ENCODE measurements at places on chromosomes 2 and 18.

DNA sequence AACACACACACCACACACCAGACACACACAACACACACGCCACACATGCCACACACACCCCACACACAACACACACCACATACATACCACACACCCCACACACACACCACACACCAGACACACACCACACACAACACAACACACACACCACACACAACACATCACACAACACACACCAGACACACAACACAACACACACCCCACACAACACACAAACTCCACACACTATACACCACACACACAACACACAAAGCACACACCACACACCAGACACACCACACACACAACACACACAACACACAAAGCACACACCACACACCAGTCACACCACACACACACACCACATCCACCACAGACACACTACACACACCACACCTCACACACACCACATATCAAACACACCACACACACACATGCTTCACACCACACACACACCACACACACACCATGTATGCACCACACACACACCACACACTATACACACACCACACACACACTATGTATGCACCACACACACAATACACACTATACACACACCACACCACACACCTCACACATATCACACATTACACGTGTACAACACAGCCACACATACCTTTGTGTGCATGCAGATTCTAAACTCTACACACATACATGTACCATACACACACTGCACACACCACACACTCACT lies 72.2 kb downstream of the TMEM18 start:
- DNase-seq = no peak

DNA sequence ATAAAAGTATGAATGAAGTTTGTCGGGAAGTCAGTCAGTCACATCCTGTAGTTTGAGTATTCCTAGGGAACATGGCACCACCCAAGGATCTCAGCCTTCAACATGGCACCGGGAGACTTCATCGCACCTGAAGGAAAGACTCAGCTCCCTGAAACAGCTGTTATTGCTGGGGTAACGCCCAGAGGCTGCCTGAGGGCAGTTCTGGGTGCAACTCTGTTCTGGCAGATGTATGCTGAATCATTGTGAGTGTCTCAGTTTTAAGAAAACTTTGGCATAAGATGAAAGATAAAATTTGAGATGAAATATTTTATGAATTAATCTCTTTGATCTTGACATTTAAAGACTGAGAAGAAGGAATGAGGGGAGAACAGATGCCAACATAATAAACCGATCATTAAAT lies 49.9 kb upstream of the SERPINB2 start:
- DNase-seq = no peak

DNA sequence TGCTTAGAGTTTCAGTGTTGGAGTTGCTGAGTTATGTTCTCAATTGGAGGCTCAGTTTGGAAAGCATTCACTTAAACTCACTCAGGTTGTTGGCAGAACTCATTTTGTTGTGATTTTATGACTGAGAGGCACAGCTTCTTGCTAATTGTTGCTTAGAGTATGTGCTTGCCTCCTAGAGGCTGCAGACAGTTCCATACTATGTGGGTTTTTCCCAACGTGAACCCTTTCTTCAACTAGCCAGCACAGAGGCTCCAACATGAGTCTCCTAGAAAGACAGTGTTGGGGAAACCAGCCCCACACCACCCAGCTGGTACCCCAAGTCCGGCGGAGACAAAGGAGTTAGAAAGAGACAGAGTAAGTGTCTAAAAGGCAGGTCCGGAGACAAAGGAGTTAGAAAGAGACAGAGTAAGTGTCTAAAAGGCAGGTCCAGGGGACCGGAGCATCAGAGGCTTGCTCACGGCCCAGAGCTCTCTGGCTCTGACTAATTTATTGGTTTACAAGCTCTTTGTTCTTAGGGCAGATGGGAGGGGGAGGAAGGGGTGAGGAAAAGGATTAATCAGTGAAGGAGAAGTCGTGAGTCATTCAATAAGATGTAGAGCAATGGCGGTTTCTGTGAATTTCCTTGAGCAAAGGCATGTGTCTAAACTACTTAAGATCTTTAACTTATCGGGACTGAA lies 999.7 kb upstream of the LRRTM1 start:
- DNase-seq = no peak

- DNase-seq = no peak
Measured at GRCh38 chr2:62573936-62574335, 67.9 kb upstream of the TMEM17 start.

- no peak for DNase-seq
Measured at GRCh38 chr2:233244818-233245217, 6.7 kb upstream of the ATG16L1 start.

DNA sequence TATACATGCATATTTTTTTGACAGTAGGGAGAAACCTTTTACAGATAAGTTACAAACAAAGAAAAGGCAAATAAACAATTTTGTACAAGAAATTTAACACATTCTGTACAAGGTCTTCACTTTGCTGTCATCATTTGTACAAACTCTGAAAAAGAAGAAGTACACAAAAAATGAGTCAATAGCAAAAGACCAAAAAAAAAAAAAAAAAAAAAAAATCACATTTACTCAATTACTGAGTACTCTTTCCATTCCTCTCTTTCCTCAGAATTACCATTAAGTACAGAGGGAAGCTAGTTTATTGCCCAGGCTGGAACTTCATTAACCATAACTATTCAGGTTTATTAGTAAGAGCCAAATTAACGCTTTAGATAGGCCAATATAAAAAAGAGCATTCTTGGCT lies 5.6 kb upstream of the STPG4 start:
- DNase-seq = no peak

DNA sequence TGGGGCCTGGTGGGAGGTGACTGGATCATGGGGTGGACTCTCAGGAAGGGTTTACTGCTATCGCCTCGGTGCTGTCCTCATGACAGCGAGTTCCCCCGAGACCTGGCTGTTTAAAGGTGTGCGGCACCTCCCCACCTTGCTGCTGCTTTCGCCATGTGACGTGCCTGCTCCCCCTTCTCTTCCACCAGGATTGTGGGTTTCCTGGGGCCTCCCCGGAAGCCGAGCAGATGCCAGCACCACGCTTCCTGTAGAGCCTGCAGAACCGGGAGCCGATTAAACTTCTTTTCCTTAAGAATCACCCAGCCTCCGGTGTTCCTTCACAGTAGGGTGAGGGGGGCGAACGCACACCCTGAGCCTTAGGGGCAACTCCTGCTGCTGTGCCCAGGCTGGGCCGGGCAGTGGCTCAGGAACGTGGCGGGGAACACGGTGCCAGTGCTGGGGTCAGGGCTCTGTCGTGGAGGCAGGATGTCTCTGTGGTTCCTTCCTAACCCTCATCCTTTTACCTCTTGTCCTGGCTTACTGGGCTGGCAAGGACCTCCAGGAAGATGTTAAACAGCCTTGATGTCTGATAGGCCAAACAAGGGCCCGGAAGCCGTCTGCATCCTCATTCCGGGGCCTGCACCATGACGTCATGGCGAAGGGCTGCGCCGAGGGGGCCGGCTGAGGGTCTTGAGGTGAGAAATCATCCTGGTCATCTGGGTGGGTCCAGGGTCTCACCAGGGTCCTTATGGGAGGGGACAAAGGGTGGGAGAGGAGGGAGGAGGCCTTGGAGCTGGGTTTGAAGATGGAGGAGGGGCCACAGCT lies 12.7 kb downstream of the NEU4 start:
- DNase-seq = no peak

DNA sequence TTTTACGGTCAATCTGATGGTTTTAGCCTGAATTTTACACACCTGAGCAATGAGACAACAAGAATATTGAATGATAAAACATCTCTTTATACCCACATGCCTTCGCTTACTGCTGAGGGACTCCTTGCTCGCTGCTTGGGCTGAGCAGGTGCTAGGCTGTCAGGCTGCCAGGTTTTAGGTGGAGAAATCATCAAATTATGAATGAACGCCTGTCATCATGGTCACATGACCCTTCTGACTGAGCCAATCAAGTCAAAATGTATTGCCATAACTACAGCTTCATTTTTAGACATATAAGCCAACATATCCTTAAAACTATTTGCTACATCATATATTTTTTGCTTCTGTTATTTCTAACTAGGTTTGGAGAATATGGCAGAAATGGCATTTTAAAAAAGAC lies 274.0 kb downstream of the LNPK start:
- no peak for DNase-seq

GRCh38 chr2:146370826-146371225 lies 1474.0 kb upstream of the ACVR2A start:
- DNase-seq = no peak

DNA sequence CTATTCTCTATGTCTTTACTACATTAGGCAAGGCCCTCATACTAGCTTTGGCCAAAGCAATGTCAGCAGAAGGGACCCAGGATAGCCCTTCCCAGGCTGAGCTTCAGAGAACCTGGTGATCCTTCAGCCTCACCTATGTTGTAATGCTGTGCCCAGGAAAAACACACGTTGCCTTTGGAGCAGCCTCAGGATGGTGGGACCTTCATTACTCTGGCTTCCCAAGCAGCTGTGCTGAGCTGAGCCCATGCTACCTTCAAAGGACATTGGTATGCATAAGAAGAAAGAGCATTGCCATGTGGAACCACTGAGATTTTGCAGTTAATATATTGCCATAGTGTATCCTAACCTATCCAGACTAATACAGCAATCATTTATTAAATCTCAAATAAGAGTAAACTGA lies 756.4 kb upstream of the ID2 start:
- DNase-seq = no peak

GRCh38 chr2:30361751-30362394 lies 85.2 kb upstream of the LCLAT1 start:
- no peak for DNase-seq

DNA sequence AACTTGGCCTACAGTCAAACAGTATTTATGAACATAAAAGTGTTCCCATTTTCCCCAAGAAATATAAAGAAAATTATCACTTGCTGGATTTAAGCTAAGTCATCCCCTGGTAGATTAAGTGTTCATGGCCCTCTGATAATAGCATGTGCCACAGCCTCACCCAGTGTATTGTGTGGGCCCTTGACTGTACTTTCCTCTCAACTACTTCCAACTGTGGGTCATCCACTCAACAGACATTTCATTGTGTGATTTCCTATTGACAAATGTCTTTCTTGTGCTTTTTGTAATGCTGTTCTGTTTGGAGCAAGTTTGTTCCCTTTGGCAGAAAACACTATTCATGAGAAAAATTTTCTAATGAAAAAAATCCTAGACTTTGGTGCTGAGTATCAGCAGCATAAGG lies 48.4 kb upstream of the TMEM17 start:
- no peak for DNase-seq

DNA sequence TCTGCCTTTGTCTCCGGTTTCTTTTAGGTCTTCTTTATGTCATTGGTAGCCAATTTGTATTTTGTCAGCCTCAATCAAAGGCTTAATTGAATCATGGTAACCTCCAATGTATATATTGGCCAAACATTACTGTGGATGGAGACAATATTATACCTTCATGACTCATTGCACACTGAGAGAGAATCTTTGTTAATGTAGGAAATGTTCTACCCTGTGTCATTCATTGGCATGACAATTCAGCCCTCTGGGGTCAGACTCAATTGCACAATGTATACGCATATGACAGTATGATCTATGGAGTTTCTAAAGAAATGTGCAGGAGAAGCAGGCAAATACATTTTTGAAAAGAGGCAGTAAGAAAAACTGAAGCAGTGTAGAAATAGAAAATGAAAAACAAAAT lies 162.6 kb downstream of the PDE11A start:
- DNase-seq = no peak

- no peak for DNase-seq
Measured at GRCh38 chr2:188931361-188931760, 42.8 kb upstream of the COL3A1 start.

GRCh38 chr2:168466834-168467565 lies 10.9 kb downstream of the CERS6 start:
- no peak for DNase-seq

- no peak for DNase-seq
Measured at GRCh38 chr2:208978946-208979345, 444.9 kb upstream of the MAP2 start.

DNA sequence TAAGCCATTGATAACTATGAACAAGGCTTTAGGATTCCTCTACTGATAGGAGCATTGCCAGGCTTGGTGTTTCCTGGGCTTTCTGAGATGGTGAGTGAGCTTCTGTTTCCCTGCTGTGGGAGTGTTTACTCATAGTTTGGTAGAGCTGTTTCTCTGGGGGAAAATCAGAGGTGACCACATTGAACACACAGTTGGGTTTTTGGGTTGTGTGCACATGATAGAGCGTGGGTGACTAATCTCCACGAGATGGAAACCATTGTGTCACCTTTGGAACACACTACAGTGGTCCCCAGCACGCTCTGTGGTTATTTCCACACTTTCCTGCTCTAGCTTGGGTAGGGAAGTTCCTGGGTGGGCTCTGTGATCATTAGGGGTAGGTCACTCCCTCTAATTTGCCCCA lies 5.4 kb downstream of the IL1R1 start:
- DNase-seq = peak; percentile 13

DNA sequence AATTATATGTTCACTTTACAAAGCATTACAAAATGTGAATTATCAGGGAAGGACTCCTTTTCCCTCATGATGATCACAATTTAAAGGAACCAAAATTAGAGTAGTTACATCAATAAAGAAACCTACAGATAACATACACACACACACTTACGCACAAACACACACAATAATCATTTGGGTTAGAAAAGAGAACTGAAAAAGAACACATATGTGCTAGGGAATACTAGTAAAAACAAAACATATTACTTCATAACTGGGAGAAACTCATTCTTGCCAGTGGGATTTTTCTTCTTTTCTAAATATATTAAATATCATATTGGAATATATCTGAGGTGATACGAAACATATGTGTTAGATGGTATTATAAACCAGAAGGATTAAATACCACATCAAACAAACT lies 42.3 kb downstream of the FIGN start:
- DNase-seq = no peak

DNA sequence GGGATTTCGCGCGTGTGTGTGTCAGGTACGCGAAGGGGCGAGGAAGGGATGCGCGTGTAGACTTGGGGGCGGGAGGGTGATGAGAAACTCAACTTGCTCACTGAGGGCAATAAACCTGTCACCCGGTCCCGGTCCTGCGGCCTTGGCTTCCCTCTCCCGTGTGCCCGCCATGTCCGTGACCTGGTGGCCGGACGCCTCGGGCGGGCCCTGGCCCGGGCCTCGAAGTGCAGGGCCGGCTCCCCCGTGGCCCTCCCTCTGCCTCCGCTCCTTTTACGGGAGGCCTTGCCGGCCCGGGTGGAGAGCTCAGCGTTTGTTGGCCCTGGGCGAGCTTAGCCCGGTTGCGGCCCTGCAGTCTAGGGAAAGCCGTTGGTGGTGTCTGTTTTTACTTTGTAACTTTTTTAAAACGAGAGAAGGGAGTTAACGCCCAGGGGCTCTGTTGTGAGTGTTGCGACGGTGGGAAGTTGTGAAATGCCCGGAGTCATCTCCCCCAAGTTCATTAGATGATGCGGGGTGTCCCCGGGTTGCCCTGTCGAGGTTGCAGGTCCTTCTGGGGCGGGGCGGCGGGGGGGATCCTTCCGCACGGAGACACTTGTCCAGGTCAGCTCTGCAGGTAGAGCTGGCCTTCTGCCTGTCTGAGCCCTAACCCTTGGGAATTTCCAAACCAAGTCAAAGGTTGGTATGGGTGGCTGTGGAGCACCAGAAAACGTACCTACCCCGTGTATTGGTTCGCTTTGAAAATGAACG lies 883 bp downstream of the SMCHD1 start:
- DNase-seq = peak; percentile 11

GRCh38 chr2:66236067-66236685 lies 198.7 kb upstream of the MEIS1 start:
- DNase-seq = no peak

Measured in activated naive CD8-positive, alpha-beta T cell treated with anti-CD3 and anti-CD28 coated beads, Interleukin-2, amount 50 U/mL, for 16 hours (primary cell).